Omental fat pad (tissue), 4 donors: ENCODE measurements at places on chromosomes 7 and 10.

GRCh38 chr10:94003488-94003887, 9.8 kb downstream of the PLCE1 start:
- no peak for DNase-seq

- DNase-seq = no peak
These were observed 71.7 kb upstream of the AUTS2 start for GRCh38 chr7:69526570-69526969.

DNA sequence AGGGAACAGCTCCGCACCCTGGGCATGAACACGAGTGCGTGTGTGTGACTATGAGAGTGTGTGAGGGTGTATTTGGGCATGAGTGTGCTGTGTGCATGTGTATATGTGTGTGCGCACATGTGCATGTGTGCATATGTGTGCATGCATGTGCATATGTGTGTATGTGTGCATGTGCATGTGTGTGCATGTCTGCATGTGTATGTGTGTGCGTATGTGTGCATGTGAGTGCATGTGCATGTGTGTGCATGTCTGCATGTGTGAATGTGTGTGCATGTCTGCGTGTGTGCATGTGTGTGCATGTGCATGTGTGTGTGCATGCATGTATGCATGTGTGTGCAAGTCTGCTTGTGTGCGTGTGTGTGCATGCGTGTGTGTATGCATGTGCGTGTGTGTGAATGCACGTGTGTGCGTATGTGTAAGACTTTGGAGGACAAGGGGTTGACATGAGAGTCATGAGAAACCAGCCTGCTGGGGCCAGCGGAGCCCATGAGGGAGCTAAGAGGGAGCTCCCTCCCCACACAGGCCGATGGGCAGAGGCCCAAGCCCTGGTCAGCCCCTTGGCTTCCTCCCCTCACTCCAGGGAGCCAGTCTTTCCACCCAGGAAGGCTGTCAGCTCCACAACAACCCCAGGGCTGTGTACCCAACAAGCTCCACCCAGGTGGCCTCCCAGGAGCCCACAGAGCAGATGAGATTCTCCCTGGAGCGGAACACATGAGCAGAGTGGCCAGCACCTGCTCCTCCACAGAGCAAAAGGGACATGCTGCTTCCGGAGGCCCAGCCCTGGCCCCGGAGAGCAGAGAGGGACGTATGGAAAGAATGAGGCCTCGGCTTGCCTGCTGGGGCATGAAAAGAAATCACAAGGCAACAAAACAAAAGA, 142.5 kb upstream of the PPP2R2D start:
- no peak for DNase-seq

GRCh38 chr10:108385963-108386362, 1221.5 kb upstream of the SORCS1 start:
- no peak for DNase-seq

GRCh38 chr7:91780521-91780920, 100.0 kb downstream of the MTERF1 start:
- no peak for DNase-seq

GRCh38 chr10:8462565-8462964, 408.1 kb downstream of the GATA3 start:
- DNase-seq = no peak

GRCh38 chr10:17278607-17279240, 50.7 kb downstream of the VIM start:
- no peak for DNase-seq

GRCh38 chr10:15262036-15262713, 93.7 kb upstream of the NMT2 start:
- no peak for DNase-seq
